ENCODE measurements at places on chromosomes 2 and 18.

DNA sequence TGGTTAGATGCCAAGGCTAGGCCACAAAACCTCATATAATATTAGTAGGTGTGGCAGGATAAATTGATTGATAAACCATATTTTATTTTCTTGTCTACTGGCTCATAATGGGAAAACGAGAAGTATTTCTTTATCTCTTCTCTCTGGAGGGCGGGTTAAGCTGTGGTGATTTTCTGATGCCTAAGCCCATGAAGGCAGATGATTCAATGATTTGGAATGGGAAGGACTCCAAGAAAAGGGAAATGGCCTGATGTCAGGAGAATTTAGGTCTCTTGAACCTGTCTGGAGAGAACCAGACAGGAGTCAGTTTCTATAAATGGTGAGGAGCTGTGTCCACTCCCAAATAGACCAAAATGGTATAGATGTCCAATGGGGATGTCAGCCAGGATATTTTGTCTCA is 18.7 kb upstream of the MAP4K3 start:
- no peak for DNase-seq

GRCh38 chr2:210860276-210860675 is 303.9 kb downstream of the CPS1 start:
- no peak for DNase-seq

- no peak for DNase-seq
Measured at GRCh38 chr2:204586444-204587180, 41.3 kb downstream of the PARD3B start.

DNA sequence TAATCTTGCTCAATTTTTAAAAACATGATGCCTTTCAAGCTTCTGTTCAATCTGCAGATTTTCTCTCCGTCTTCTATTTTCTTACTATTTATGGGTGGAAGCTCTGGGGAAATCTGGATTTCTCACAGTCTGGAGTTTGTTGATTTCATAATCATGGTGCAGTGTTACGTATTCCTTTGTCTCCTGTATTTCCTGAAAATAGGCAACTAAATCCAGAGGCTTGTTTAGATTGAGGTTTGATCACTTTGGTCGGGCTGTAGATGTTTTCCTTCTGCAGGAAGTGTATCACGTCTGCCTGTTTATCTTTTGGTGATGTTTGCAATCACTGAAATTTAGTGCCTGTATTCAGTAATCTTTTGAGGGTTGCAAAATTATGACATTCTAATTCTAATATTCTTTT is 487.7 kb downstream of the LRRTM4 start:
- DNase-seq, result no peak

GRCh38 chr18:42484648-42485047 is 529.6 kb downstream of the PIK3C3 start:
- no peak for DNase-seq

DNA sequence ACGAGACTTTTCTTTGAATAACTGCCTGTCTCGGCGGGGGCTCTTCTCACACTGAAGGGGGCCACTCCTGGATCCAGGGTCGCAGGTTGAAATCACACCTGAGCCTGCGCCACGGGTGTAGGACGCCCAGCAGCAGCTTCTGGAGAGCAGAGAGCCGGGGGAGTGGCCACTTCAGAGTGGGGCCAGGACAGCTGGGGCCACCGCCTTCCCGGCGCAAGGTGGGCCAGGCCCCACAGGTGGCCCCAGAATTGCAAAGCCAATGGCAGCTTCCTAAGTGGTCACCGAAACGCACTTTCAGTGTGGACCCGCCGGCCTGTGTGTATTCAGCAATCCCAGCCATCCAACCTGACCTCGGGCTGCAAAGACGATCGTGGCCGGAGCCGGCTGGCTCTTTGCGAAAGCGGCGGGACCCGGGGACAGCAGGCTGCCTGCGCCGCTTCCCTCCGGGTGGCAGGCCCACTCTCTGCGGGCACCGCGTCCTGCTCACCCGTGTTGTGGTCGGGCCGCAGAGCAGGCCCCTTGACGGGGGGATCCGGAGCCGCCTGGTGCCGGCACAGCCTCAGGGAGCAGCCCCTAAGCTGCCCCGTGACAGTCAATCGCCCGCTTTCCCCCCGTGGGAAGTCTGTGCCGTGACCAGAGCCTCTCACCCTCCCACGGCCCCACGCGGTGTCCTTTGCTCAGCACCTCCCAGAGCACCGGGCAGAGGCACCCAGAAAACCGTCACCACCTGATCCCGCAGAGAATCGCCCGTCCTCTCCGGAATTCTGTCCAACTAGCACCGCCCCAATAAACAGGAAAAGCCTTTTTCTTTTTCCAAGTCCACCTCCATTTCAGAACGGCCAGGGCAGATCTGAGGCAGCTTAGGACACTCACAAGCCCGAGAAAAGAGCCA is 144.7 kb downstream of the ZNF516 start:
- no peak for DNase-seq

DNA sequence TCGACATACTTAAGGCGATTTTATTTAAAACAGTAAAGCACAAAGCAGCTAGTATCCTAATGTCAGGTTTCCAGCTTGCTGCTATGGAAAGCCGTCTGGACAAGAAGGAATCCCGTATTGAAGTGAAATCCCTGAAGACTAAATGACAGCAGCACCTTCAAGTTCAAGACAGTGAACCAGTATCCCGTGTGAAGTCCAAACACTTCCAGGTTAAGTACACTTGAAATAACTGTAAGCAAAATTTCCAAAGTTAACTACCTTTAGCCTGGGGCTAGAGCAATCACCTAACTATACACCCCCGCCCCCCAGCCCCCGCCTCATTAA is 1.2 kb downstream of the MBOAT2 start:
- no peak for DNase-seq

DNA sequence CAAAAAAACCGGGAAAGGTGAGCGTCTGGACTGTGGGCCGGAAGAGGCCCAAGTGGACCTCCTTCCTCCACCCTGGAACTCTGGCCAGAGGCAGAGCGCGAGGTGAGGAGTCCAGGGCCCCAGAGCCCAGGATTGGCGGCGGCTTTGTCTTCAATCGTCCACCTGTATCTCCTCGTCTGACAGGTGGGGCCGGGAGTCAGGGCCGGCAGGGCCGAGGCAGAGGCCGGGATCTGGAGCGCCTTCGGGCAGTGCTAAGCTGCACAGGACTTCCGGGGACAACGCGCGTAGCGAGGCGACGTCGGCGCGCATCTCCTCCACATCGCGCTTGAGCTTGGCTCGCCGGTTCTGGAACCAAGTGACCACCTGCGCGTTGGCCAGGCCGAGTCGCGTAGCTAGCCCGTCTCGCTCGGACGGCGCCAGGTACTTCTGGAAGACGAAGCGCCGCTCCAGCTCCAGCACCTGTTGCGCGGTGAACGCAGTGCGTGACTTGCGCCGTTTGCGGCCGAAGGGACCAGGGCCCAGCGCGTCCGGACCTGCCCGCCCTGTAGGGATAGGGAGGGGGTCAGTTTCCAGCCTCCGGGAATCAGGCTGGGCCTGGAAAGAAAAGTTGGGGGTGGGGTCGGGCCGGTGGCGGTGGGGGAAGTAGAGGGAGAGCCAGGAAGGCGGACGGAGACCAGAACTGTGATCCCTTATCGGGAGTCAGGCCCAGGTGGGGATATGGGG is 1.5 kb downstream of the LBX2 start:
- no peak for DNase-seq

DNA sequence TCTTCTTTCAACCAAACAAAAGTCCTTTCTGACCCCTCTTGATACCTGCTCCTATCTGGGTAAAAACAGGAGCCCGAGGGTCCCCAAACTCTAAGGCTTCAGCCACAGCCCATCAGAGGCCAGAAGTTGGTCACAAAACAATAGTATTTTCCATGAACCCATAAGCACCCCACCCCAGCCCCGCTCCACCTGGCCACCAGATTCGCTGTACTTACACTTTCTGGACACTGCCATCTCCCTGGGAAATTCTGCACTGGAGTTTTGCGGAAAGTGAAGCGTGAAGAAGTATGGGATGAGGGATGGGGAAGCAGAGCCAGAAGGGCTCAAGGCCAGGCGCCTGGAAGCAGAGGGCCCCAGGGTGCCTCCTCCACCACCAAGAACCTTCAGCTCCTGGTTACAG is 5.2 kb upstream of the RUFY4 start:
- no peak for DNase-seq

DNA sequence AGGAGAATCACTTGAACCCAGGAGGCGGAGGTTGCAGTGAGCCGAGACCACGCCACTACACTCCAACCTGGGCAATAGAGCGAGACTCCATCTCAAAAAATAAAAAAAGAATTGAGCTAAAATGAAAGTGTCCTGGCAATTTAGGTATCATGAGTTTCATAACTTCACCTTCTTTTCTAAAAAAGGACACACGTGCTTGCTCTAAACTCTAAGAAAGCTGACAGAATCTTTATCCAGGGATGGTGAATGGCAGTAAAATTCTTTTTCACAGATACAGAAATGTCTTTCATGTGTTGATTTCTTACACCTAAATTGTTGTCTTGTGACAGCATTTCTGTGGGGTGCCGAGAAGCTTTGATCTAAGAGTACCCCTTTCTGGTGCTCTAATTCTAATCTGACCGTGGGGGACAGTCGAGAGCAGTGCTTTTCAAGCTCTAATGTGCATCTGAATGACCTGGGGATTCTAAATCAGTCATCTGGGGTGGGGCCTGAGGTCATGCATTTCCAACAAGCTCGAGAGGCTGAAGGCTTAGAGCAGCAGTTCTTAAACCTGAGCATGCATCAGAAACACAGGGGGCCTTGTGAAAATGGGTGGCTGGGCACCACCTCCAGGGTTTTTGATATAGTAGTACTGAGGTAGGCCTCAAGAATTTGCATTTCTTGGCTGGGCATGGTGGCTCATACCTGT is 42.1 kb upstream of the REL start:
- DNase-seq, result no peak

DNA sequence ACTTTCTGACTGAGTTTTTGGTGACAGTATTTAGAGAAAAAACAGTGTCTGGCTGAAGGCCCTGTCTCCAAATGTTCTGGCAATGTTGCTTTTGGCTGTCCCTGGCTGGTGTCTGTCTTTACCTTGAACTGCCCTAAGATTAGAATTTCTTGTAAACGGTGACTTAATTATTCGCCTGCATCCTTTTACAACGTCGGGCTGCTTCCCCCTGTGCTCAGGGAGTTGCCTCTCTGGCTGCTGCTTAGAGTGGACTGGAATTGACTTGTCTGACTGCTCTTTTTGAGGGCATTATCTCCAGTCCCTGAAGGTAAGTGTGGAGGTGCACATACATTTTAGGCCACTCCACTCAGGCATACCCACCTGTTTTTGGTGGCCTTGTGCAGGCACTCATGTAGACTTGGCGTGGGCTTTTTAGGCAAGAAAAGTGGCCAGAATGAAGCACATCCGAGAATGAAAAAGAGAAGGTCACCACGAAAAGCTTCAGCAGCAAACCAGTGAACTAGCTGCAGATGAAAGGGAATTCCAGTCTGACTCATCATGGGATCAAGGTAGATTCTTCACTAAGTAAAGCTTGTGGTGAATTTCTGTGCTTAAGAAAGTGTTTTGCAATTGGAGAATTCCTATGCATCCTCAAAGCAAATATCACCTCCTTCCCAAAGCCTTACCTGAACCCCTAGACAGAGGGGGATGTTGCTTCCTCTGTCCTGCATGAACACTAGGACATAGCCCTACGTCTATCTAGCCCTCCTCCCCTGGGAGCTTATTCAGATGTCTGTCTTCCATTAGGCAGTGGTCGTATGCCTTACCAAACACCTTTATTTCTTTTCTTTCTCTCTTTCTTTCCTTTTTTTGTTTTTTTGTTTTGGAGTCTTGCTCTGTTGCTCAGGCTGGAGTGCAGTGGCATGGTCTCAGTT is 230.3 kb upstream of the TRIB2 start:
- DNase-seq, result no peak

DNA sequence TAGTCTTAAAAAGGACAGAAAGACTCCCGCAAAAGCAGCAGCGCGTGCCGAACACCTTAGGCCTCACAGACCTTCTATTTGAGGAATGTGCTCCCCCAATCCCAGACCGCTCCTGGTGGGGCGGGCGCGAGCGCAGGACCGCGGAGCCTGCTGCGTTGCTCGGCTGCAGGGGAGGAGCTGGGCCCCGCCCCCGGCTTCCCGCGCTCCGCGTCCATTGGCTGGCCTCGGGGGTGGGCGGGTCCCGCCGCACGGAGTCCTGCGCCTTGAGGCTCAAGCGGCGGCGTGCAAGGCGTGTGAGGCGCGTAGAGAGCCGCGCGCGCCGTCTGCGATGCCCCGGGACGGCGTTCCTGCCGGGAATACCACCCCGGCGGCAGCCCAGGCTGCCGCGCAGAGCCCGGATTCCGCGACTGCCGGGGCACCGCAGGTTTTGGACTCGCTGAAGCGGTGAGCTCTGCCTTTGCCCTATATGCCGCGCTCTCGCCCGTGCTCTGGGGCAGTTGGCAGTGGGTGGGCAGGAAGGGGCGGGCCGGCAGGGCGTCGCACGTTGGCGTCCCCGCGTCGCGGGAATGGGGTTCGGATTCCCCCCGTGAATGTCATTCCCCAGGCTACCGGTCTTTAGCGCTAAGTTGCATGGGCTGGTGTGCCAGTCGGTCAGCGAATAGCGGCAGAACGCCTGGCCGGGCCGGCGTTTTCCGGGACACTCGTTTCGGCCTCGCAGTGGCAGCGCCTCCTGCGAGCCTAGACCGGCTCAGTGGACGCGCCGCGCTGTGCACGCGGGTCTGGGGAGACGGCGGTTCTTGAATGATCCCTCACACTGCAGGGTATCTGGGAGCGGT is 49.6 kb upstream of the PAIP2B start:
- DNase-seq, result peak; percentile 79

GRCh38 chr2:23204685-23205242 is 180.2 kb upstream of the KLHL29 start:
- no peak for DNase-seq

Measured in central memory CD4-positive, alpha-beta T cell (primary cell).